ENCODE measurements at places on chromosomes 3 and 15. TPM values are rescaled to one million over a fixed set of nuclear protein-coding genes. Genes with fewer than 3 reads are reported as not detected.

GRCh38 chr3:141648055-141648910 lies 89.8 kb upstream of the RNF7 start:
- DNase-seq: no peak

- no peak for DNase-seq
Observed at GRCh38 chr3:165529451-165529850, 307.8 kb downstream of the BCHE start.

- DNase-seq: no peak
Observed at GRCh38 chr15:40069178-40070165, 30.5 kb upstream of the SRP14 start.

GRCh38 chr3:53164911-53165310 lies 3.9 kb downstream of the PRKCD start:
- peak; percentile 19 for DNase-seq

DNA sequence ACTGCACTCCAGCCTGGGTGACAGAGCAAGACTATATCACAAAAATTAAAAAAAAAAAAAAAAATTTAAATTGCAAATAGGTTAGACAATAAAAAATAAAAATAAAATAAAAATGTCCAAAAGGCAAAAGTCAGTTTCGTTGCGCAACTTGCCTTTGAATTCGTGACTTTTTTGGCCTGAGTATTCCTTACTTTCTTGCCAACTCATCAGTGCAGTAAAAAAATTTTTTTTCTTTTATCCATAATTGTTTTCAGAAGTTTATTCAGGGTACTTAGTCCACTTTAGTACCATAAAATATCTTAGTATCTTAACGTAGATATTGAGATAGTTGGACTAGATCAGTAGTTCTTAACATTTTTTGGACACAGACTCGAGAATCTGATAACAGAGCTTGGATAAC lies 22.4 kb upstream of the CILP start:
- DNase-seq: no peak

DNA sequence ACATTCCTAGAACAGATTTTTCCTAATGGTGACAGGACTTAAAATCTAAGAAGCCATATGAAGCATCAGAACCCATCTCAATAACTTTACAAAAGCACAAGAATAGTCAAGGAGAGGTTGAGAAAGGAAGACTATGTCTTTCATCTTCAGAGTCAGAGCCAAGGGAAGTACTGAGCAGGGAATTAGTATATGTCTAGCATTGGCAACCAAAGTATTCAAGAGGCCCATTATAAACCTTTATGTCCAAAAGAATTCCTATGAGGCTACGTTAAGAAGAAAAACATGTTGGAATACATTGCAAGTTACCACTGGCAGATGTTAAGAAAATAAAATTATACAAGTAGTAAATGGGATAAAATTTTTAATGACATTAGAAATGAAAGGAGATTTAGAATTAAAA lies 150.5 kb downstream of the MAGI1 start:
- DNase-seq: no peak

DNA sequence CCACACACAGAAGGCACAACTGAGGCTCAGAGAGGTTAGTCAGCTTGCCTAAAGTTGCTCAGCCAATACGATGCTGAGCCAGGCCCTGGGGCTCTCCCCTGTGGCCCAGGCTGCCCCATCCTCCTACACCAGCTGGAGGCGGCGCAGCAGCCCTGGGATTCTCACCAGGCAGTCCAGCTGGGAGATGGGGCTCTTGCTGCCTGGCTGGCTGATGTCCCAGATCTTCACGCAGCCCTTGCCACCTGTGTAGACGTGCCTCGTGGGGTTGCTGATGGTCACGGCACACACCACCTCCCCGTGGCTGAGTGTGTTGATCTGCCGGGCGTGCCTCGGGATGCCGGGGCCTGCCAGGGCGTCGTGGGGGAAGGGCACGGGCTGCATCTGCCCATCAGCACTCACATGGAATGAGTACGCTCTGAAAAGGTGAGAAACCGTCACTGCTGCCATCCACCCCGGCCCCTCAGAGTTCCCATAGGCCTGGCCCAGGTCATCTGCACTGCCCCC lies 42.8 kb downstream of the TLE3 start:
- DNase-seq: no peak

GRCh38 chr3:13224967-13225366 lies 151.7 kb upstream of the IQSEC1 start:
- DNase-seq: no peak

GRCh38 chr3:96430079-96430478 lies 384.3 kb upstream of the EPHA6 start:
- no peak for DNase-seq

GRCh38 chr3:111926266-111926676 lies 52.6 kb upstream of the ABHD10 start:
- DNase-seq: no peak

DNA sequence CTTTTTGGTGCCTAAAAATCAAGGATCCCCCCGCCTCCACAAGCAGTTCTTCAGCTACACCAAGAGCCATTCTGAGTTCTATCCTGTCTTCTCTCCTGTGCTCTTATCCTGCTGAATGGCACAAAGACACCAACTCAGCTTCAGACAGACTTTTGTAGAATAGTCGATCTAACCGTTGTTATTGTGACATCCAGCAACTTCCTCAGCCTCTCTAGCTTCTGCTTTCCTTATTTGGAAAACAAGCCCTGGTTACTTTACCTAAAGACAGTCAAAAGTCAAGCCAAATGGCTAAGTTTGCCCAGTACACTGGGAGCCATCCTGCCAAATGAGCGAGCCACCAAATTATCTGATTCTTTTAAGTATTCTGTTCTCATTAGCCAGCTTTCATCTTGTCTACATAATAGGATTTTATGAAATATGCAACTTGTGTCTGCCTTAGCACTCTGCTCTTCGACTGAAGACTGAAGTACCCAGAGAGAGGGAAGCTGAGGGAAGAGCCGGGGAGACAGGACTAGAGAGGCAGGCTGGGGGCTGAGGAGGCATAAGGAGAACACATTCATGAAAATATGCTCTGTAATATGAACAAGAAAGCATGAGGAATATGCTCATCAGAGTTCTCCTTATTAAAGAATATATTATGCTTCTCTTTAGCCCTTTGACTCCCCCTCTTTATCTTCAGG lies 35.1 kb downstream of the LYZL4 start:
- no peak for DNase-seq

GRM7 gene
- 0.18 TPM for total RNA-seq

GOLGA6L4 gene
- total RNA-seq: 8.3 TPM

CD96 gene
- not detected for total RNA-seq

EXOSC7 gene
- 33.2 TPM for total RNA-seq

RPS17 gene
- 1,823 TPM for total RNA-seq
